ENCODE measurements at places on chromosomes 7 and 10. TPM values are rescaled to one million over a fixed set of nuclear protein-coding genes. Genes with fewer than 3 reads are reported as not detected.

- no peaks in the 10 kb centered on the region for H3K36me3 ChIP-seq
- H3K4me1 ChIP-seq = no peaks in the 10 kb centered on the region
- no peak for DNase-seq
- H3K27me3 ChIP-seq = no peaks in the 10 kb centered on the region
Measured at GRCh38 chr7:66258409-66258808, 53.3 kb downstream of the TPST1 start.

- no peaks in the 10 kb centered on the region for H3K36me3 ChIP-seq
- H3K4me3 ChIP-seq = no peak overlapping the region
- no peak overlapping the region for H3K27ac ChIP-seq
- H3K27me3 ChIP-seq = no peaks in the 10 kb centered on the region
- no peaks in the 10 kb centered on the region for H3K4me1 ChIP-seq
Measured at GRCh38 chr7:57821438-57822382, 371.7 kb downstream of the ZNF716 start.

DNA sequence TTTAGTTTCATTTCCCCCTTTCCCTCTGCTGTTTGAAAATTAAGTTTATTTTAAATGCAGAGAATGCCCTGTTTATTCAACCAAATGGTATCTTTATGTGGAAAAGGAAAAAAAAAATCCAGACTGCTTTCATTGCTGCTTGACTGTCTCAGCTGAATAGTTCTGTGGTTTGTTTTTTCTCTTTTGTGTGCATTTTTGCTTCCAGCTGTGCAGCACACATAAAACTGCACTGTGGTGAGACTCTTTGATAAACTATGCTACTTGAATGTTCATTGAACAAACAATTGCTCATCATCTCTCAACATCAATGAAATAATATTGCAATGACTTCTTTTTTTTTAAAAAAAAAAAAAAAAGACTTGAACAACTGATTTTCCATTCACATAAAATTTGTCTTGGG lies 78.6 kb upstream of the GLI3 start:
- no peak overlapping the region for H3K27ac ChIP-seq
- H3K27me3 ChIP-seq = no peaks in the 10 kb centered on the region
- H3K4me1 ChIP-seq = no peaks in the 10 kb centered on the region
- DNase-seq = no peak
- H3K4me3 ChIP-seq = no peak overlapping the region
- no peaks in the 10 kb centered on the region for H3K36me3 ChIP-seq

DNA sequence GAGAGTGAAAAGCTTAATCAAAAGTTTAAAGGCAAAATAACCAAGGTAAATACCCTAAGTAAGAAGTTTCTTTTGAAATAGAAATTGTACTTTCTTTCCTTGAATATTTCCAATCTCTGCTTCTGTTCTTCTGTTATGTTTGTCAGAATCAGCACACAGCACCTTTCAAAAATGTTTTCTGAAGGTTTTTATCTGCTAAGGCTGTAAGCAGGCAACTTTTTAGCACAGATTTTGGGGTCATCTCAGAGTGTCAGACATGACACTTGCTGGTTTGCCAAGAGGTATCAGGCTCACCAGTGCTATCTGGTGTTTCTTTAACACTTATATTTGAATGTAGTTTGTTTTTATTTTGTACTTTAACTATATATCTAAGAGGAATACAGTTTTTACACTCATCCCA lies 94.2 kb downstream of the CDK6 start:
- H3K4me3 ChIP-seq = no peak overlapping the region
- H3K27me3 ChIP-seq = no peaks in the 10 kb centered on the region
- peaks cover 28% of the 10 kb centered on the region for H3K4me1 ChIP-seq

DNA sequence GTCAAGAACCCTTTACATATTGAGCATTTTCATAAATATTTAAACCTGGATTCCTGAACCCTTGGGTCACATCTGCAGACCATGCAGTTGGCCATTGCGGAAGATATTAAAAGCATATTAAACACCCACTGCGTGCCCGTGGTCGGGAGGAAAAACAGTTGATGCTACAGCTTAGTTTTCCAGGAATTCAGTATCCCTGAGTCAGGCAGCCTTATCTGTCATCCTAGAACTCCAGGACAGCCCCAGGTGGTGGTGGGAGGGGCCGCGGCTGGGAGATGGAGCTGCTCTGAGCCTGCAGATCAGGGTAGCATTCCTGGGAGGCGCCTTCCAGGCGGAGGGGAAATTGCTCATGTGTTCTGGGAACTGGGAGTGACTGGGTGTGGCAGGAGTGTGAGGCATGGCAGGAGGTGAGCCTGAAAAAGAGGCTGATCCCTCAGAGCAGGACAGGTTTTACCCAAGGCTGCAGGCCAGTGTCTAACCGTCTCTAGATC lies 222.9 kb upstream of the SH2B2 start:
- H3K4me1 ChIP-seq = peaks cover 28% of the 10 kb centered on the region
- H3K36me3 ChIP-seq = no peaks in the 10 kb centered on the region
- no peaks in the 10 kb centered on the region for H3K27me3 ChIP-seq
- DNase-seq = no peak

The SPDYE1 gene
- total RNA-seq = not detected

- H3K4me1 ChIP-seq = peaks cover 29% of the 10 kb centered on the region
- H3K4me3 ChIP-seq = no peak overlapping the region
- no peak for DNase-seq
- no peak overlapping the region for H3K27ac ChIP-seq
Measured at GRCh38 chr10:11557513-11557912, 53.9 kb downstream of the USP6NL start.

DNA sequence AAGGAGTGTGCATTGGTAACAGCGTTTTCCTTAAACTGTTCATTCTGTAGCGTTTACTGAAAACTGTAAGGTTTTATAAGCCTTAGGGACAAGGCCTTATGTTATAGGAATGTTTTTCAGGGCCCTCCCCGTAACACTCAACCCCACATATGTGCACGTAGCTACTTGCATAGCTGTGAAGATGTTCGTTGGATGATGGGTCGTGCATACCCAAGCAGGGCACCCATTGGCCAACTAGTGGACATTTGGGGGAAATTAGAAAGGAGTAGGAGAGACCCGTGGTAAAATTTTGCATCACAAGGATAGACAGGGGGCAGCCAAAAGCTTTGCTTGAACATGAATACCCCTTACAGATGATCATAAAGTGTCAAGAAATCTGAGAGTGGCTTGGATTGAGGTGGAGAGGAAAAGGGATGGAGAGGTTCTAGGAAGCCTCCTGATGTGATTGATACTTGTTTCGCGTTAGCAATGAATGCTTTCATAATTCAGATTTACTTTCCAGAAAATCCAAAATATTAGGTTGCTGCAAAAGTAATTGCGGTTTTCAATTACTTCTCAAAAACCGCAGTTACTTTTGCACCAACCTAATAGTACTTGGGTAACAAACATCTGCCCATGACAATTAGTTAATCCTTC lies 878 bp downstream of the SEC61A2 start:
- H3K4me3 ChIP-seq = peak overlapping the region; percentile 99
- H3K4me1 ChIP-seq = peaks cover 7% of the 10 kb centered on the region
- H3K36me3 ChIP-seq = peaks cover 20% of the 10 kb centered on the region
- DNase-seq = no peak
- H3K27me3 ChIP-seq = no peaks in the 10 kb centered on the region

The TAF3 gene
- total RNA-seq = 10.8 TPM

The BLVRA gene
- total RNA-seq = 44.9 TPM

GRCh38 chr7:103573479-103574058 lies 127.6 kb upstream of the SLC26A5 start:
- no peak for DNase-seq
- no peaks in the 10 kb centered on the region for H3K4me1 ChIP-seq
- H3K27me3 ChIP-seq = no peaks in the 10 kb centered on the region
- H3K36me3 ChIP-seq = no peaks in the 10 kb centered on the region
- no peak overlapping the region for H3K27ac ChIP-seq
- H3K4me3 ChIP-seq = no peak overlapping the region

GRCh38 chr10:130038019-130038555 lies 72.5 kb downstream of the C10orf143 start:
- DNase-seq = no peak
- no peak overlapping the region for H3K27ac ChIP-seq
- H3K36me3 ChIP-seq = no peaks in the 10 kb centered on the region
- H3K27me3 ChIP-seq = no peaks in the 10 kb centered on the region
- no peak overlapping the region for H3K4me3 ChIP-seq
- no peaks in the 10 kb centered on the region for H3K4me1 ChIP-seq

GRCh38 chr7:136585954-136586670 lies 282.3 kb upstream of the CHRM2 start:
- no peaks in the 10 kb centered on the region for H3K4me1 ChIP-seq
- H3K27me3 ChIP-seq = no peaks in the 10 kb centered on the region
- no peak overlapping the region for H3K4me3 ChIP-seq

DNA sequence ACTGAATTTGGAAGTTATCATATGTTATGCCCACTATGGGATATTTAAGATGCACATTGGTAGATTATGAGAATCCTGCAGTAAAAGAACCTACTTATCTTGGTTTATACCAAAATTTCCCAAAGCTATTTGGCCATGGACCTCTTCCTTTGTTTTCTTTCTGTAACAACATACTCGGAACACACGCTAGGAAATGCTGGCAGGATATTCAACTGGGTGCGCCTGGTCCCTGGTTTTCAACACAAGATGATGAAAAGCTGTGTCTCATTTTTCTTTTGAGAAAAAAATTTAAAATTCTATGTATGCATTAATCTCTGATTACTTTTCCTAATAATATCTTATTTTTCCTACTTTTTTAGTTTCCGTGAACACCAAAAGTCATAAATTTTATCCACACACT lies 128.5 kb upstream of the NRP1 start:
- H3K4me1 ChIP-seq = no peaks in the 10 kb centered on the region
- H3K4me3 ChIP-seq = no peak overlapping the region
- no peaks in the 10 kb centered on the region for H3K36me3 ChIP-seq
- no peak for DNase-seq
- H3K27me3 ChIP-seq = no peaks in the 10 kb centered on the region

DNA sequence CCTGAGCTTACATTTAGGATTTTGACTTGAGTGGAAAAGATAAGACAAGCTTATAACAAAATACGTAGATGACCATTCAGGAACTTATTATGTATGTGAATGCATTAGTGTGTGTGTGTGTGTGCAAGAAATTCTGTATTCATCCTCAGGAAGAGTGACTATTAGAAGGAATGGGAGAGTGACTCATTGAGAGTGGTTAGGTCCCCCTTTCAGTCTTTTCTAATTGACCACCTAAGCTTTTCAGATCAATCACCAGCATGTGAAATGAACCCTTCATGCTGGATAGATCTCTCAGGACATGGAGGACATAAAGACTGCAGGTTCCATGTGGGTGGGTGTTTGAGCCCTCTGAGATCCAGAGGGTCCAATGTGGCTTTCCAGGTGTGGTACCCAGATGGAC lies 153.5 kb downstream of the MBL2 start:
- H3K27me3 ChIP-seq = no peaks in the 10 kb centered on the region
- no peak overlapping the region for H3K4me3 ChIP-seq
- no peak for DNase-seq
- H3K36me3 ChIP-seq = no peaks in the 10 kb centered on the region
- no peak overlapping the region for H3K27ac ChIP-seq

The FEZF1 gene
- total RNA-seq = not detected

DNA sequence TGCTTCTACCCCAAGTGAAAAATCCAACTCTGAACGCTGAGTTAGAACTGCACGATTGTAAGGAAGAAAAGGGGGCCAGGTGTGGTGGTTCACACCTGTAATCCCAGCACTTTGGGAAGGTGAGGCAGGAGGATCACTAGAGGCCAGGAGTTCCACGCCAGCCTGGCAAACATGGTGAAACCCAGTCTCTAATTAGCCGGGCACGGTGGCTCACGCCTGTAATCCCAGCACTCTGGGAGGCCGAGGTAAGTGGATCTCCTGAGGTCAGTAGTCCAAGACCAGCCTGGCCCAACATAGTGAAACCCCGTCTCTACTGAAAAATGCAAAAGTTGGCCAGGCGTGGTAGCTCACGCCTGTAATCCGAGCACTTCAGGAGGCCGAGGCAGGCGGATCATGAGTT lies 9.0 kb downstream of the GUSB start:
- no peaks in the 10 kb centered on the region for H3K27me3 ChIP-seq
- no peak for DNase-seq
- H3K4me1 ChIP-seq = no peaks in the 10 kb centered on the region
- H3K4me3 ChIP-seq = no peak overlapping the region
- peaks cover 4% of the 10 kb centered on the region for H3K36me3 ChIP-seq

DNA sequence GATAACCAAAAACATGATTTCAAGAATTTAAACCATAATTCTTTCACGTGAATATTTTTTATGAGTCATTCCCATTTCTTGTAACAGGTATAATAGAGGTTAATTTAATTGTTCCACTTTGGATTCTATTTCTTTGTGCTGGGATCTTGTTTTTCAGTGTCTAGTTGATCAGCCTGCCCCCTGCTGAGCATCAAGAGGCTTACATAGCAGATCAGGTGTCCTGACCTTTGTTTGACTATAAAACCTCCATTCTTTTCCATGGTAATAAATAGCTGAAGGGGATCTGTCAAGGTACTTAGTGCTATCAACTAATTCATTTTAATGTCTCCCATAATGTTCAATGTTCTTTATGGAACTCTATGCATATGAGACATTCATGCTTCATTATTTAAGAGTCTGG lies 4.9 kb downstream of the COL17A1 start:
- no peaks in the 10 kb centered on the region for H3K36me3 ChIP-seq
- H3K27ac ChIP-seq = no peak overlapping the region
- no peaks in the 10 kb centered on the region for H3K4me1 ChIP-seq
- no peak for DNase-seq

DNA sequence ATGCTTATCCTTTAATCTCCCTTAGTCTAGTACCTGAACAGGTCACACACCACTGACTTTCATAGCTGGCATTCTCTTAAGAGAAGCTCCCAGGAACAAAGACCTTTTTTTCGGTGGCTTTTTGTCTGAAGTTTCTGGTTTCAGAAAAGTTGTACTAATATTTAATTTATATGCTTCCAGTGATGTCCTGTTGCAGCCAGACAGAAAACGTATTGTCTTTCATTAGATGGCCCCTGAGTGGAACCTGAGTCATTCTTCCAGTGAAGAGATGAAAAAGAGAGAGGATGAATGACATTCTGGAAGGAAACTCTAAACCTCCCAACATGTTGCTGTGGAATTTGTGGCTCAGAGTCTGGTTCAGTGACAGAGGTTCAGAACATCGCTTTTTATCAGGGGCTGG lies 274.8 kb upstream of the TAC1 start:
- no peak overlapping the region for H3K27ac ChIP-seq
- no peaks in the 10 kb centered on the region for H3K27me3 ChIP-seq
- no peaks in the 10 kb centered on the region for H3K4me1 ChIP-seq
- no peak for DNase-seq

GRCh38 chr7:30434140-30434799 lies 44.3 kb downstream of the NOD1 start:
- peaks cover 3% of the 10 kb centered on the region for H3K36me3 ChIP-seq
- H3K27me3 ChIP-seq = no peaks in the 10 kb centered on the region
- no peak overlapping the region for H3K27ac ChIP-seq

DNA sequence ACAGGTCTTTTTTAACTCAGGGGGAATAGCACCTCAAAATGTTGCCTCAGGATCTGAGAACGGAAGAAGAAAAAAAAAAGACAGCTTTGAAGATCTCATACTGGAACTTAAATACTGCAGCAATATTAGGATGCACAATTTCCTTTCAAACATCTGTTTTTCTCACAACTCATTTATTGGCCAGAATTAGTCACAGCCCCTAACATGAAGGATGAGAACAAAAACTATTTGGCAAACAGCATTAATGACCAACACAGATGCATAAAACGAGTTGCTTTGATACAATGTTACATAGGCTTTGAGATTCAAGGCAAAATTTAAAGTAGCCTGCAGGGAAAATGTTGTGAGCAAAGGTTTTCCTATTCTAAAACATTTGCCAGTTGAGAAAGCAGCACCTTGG lies 36.5 kb downstream of the JMJD1C start:
- DNase-seq = no peak
- no peak overlapping the region for H3K4me3 ChIP-seq
- H3K4me1 ChIP-seq = peaks cover 75% of the 10 kb centered on the region
- H3K27me3 ChIP-seq = no peaks in the 10 kb centered on the region

The TFEC gene
- total RNA-seq = 0.41 TPM

GRCh38 chr7:102914585-102914984 lies 1.8 kb downstream of the LRRC17 start:
- peak overlapping the region; percentile 71 for H3K27ac ChIP-seq
- H3K36me3 ChIP-seq = no peaks in the 10 kb centered on the region
- H3K4me1 ChIP-seq = no peaks in the 10 kb centered on the region
- H3K27me3 ChIP-seq = no peaks in the 10 kb centered on the region
- no peak overlapping the region for H3K4me3 ChIP-seq
